ENCODE measurements at places on chromosomes 5 and 9. TPM values are rescaled to one million over a fixed set of nuclear protein-coding genes. Genes with fewer than 3 reads are reported as not detected.

Gene EPB41L4A
- total RNA-seq: 8.3 TPM

DNA sequence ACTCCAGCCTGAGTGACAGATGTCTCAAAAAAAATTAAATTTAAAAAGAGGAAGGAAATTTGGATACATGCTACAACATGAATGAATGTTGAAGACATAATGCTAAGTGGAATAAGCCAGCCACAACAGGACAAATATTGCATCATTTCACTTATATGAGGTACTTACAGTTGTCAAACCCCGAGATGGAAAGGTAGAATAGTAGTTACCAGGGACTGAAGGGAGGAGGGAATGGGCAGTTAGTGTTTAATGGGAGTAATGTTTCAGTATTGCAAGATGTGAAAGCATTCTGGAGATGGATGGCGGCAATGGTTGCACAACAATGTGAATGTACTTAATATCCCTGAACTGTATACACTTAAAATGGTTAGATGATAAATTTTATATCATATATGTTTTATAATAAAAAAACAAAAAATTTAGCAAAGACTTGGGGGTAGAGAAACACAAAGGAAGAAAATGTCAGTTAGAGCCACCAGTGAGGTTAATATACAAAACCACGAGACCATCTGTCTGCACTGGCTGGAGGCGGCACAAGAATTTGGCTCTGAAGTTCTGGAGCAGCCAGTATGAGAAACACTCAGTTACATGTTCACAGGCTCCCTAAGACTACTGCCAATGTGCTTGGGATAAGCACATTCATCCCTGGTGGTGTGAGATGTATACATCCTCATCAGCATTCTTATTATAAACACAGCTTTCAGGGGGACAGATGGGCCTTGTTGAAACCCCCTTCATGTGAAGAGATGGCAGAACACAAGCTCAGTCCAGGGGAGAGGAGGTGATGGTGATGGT is 37.0 kb upstream of the RPS23 start:
- H3K27ac ChIP-seq: no peak overlapping the region
- no peak for DNase-seq
- no peak overlapping the region for H3K4me3 ChIP-seq
- H3K27me3 ChIP-seq: no peaks in the 10 kb centered on the region
- H3K4me1 ChIP-seq: peaks cover 5% of the 10 kb centered on the region

Gene TAF1L
- not detected for total RNA-seq

DNA sequence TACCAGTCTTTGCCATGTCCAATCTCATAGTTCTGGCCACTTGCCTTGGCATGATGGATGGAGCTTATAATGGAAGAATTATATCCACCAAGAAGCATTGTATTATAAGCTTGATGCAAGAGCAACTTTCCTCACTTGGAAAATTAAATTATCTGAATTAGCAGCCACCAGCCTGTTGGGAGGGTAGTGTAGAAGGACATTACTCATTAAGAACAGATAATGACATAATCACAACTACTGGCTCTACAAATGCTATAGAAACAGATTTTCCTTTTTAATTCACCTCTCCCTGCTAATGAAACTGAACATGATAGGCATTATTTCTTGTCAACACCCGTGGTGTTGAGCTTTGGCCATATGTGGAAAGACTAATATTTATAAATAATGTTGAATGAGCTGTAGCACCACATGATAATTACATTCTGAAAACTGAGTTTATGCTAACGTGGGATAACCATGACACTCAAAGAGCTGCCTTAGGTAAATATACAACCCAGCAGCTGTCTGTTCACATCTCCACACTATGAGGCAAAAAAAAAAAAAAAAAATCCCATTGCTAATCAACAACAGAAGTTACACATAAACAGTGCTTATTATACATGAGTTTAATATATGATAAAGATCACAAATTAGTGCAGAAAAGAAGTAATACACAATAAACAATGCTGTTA is 48.1 kb upstream of the NR4A3 start:
- no peak overlapping the region for H3K4me3 ChIP-seq
- H3K27me3 ChIP-seq: no peaks in the 10 kb centered on the region
- H3K36me3 ChIP-seq: no peaks in the 10 kb centered on the region
- no peak for DNase-seq
- H3K27ac ChIP-seq: no peak overlapping the region
- H3K4me1 ChIP-seq: no peaks in the 10 kb centered on the region

Gene FBXW2
- total RNA-seq: 52.0 TPM

DNA sequence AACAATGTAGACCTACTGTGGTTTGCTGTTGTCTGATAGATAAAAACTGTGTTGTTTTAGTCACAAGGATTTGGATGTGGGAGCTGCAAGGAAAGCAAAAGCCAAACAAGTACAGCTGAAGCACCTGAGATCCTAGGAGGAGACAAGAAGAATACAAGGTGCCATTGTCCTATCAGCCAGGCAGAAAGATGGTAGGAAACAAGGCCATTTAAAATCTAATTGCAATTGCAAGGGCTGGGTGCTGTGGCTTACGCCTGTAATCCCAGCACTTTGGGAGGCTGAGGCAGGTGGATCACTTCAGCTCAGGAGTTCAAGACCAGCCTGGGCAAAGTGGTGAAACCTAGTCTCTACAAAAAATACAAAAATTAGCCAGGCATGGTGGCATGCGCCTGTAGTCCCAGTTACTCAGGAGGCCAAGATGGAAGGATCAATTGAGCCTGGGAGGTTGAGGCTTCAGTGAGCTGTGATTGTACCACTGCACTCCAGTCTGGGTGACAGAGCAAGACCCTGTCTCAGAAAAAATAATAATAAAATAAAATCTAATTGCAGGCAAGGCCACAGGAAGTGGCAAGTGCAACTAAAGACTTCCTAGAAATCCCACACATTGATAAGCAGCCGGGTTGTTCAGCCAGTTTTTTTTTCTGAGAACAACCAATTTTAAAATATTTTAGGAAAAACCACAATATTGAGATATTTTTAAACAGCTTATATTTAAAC is 22.6 kb downstream of the DOCK8 start:
- H3K4me1 ChIP-seq: peaks cover 32% of the 10 kb centered on the region
- H3K4me3 ChIP-seq: no peak overlapping the region
- DNase-seq: no peak
- no peaks in the 10 kb centered on the region for H3K27me3 ChIP-seq
- no peaks in the 10 kb centered on the region for H3K36me3 ChIP-seq
- no peak overlapping the region for H3K27ac ChIP-seq
